Occipital lobe (tissue), 3 donors: ENCODE measurements at places on chromosomes 3 and 15.

DNA sequence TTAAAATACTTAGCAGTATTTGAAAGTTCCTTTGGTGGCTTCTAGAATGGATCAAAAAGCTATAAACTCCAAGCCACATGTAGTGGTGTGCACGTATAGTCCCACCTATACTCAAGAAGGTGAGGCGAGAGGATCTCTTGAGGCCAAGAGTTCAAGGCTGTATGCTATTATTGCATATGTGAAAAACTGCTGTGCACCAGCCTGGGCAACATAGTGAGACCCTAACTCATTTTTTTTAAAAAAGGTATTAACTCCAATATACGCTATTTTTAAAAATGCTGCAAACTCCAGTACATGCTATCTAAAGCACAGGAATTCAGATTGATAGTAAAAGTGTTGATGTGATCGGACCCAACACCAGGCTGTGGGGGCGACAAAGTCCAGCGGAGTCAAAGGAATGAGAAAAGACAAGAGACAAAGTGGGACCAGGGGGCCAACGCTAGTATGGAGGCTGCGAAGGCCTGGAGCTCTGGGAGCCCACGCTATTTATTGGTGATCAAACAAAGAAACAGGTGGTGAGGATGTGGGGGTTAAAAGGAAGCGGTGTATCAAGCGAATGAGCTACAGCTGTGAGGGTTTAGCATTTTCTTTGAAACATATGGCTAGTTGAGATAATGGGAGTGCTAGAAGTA, 66.6 kb downstream of the ARIH1 start:
- DNase-seq: no peak

- DNase-seq: no peak
These were observed 73.2 kb downstream of the CLSTN2 start for GRCh38 chr3:140007911-140008869.

GRCh38 chr15:52255008-52255407, 40.6 kb downstream of the MYO5C start:
- DNase-seq: no peak

GRCh38 chr15:75025107-75025506, 1.7 kb downstream of the PPCDC start:
- no peak for DNase-seq

GRCh38 chr3:127218454-127218922, 25.6 kb downstream of the PRR23E start:
- no peak for DNase-seq

DNA sequence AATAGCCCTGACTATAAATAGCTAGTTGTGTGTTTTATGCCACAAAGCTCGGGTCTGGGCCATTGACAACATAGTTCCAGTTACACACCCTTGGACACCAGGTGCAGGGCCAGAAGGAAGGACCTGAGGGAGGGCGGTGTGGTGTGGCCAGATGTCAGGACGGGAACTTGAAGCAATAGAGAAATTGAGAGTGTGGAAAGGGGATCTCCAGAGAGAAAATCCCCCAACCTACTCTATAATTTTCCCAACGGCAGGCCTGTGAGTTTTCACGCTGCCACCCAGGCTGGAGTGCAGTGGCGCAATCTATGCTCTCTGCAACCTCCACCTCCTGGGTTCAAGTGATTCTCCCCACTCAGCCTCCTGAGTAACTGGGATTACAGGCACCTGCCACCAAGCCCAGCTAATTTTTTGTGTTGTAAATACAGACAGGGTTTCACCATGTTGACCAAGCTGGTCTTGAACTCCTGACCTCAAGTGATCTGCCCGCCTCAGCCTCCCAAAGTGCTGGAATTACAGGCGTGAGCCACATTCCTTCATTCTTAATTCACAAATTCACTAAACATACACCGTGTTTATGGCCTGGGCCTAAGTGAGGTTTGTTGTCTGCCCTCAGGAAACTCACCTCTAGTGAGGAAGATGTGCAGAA, 70.8 kb upstream of the KLF13 start:
- DNase-seq: no peak
